ENCODE measurements at places on chromosomes 7 and 10.

GRCh38 chr10:85548034-85548433 lies 818.6 kb downstream of the GRID1 start:
- DNase-seq, result peak; percentile 68

DNA sequence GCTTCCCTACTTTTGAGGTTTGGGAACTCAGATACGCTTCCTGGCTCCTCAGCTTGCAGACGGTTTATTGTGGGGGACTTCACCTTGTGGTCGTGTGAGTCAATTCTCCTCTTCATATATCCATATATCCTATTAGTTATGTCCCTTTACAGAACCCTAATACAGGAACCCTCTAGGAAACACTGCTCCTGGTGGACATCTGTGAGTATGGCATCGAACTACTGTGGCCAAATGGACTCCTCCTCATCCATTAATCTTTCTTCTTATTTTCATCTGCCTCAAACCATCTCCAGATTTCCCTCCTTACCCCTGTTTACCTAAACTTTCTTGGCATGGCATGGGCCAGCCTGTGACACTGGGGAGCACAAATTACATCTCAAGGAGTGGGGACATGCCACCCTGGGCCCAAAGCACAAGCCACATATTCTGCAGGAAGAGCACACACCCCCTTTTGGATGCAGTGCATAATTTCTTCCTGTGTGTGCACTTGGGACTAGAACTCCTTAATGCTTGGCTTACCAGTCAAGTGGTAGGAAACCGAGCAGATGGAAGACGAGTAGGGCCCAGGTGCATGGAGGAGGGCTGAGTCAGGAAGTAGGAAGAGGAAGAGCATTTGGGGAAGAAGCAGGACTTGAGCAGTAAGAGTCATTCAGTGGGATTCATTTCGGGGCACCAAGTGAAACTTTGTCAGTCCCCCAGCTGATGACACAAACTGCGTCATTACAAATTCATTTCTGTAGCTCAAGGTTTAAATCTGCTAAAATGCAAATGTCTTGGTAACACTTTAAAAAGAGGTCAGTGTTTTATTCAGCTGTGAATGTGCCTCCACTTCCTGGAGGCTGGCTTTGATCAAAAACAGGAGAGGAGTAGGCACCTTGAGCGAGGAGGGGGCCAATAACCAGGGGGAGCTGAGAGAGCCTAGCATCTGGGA lies 80.8 kb upstream of the PLXNA4 start:
- peak; percentile 13 for DNase-seq

DNA sequence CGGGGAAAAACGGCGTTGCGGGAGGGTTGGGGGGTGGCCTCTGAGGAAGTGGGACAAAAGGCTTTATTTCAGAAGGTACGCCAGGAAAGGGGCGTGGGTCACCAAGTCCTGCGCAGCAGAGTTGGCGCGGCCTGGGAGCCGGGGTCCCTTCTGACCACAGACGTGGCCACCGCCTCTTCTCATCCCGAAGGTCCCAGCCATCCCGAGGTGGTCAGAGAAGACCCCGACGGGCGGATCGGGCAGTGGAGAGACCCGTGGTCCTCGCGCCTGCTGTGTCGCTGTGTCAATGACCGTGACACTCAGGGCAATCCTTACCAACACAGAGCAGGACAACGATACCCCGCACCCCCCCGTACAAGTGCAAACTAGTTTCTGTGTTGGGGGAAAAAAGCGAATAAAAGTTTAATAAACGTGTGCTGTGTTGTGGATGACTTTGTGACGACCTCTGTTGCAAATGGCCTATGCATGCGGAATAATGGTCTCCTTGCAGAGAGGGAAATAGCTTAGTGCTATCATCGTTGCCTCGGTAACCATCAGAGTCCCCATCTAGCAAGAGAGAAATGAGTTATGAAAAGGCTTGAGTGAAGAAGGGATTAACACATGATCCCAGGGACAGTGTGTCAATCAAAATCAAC lies 19.4 kb upstream of the GATA3 start:
- no peak for DNase-seq

DNA sequence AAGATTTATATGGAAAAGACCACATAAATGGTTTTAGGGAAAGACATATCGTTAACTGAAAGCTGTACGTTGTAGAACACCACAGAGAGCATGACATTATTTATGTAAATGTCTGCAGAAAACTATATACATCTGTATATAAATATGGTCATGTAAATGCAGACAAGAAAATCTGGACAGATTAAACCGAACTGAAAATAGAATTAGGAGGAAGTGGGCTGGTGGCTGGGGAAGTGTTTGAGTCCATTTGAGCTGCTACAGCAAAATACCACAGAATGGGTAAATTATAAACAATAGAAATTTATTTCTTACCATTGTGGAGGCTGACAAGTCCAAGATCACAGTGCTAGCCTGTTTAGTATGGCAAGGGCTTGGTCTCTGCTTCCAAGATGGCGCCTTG lies 56.3 kb upstream of the USP6NL start:
- DNase-seq, result no peak

Data from kidney tubule cell (primary cell).